Stimulated activated CD8-positive, alpha-beta memory T cell treated with anti-CD3 and anti-CD28 coated beads, Interleukin-15, amount 100 ng/mL, for 4 hours (primary cell): ENCODE measurements at places on chromosomes 16 and 17.

DNA sequence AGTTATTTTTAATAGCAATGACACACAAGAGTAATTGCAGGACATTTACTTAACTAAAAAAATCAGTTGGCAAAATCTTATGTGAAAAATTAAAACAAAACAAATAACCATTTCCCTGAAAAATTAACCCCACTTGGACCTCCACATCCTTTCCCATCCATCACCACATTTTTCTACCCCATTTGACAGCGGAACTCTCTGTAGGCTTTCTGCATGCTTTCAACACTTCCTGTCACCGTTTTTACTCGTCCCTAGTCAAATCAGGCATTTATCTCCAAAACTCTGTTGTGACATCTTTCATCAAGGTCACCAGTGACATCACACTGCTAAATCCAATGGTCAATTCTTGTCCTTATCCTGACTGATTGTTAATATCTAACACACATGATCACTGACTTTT, 27.5 kb downstream of the KCNJ16 start:
- no peak for DNase-seq

DNA sequence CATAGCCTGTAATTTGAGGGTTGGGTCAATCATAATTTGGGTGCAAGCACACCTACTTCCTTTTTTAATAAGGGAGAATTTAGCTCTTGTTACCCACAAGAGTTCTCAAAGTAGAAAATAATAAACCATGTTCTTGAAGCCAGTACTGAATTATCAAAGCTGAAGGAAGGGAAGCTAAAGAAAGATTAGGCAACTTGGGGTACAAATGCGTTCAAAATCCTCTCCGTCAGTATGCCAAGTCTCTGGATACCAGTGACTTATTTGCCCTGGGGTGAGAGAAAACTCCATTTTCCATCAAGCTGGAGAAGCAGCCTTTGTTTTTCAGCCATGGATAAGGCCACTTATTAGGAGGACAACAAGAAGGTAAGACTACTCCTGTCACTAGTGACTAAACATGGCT, 23.5 kb upstream of the DHRS13 start:
- DNase-seq: no peak

- no peak for DNase-seq
These were observed 206.4 kb downstream of the CEP112 start for GRCh38 chr17:65985571-65985970.

GRCh38 chr17:74633326-74633725, 9.8 kb upstream of the CD300E start:
- DNase-seq: no peak

- DNase-seq: no peak
These were observed 188.2 kb upstream of the ANKFN1 start for GRCh38 chr17:55965051-55965450.

DNA sequence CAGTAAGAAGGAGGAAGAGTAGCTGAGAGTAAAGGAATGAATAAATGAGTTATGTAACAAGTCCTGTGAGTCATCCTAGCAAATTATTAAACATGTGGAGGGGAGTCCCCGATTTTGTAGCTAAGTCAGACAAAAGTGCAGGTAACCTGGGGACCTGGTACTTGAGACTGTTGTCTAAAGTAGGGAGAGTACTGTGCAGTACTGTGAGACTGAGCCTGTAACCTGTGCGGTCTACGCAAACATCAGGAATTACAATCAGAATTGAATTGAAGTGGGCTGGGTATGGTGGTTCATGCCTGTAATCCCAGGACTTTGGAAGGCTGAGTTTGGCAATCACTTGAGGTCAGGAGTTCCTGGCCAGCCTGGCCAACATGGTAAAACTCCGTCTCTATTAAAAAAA, 35.7 kb downstream of the IKZF3 start:
- no peak for DNase-seq
